ENCODE measurements at places on chromosomes 2 and 18. TPM values are rescaled to one million over a fixed set of nuclear protein-coding genes. Genes with fewer than 3 reads are reported as not detected.

Gene TPO
- total RNA-seq, result 0.06 TPM

Gene IL37
- total RNA-seq, result 0.28 TPM

Gene RGPD3
- 0.50 TPM for total RNA-seq

Gene MARCHF4
- 4.0 TPM for total RNA-seq

DNA sequence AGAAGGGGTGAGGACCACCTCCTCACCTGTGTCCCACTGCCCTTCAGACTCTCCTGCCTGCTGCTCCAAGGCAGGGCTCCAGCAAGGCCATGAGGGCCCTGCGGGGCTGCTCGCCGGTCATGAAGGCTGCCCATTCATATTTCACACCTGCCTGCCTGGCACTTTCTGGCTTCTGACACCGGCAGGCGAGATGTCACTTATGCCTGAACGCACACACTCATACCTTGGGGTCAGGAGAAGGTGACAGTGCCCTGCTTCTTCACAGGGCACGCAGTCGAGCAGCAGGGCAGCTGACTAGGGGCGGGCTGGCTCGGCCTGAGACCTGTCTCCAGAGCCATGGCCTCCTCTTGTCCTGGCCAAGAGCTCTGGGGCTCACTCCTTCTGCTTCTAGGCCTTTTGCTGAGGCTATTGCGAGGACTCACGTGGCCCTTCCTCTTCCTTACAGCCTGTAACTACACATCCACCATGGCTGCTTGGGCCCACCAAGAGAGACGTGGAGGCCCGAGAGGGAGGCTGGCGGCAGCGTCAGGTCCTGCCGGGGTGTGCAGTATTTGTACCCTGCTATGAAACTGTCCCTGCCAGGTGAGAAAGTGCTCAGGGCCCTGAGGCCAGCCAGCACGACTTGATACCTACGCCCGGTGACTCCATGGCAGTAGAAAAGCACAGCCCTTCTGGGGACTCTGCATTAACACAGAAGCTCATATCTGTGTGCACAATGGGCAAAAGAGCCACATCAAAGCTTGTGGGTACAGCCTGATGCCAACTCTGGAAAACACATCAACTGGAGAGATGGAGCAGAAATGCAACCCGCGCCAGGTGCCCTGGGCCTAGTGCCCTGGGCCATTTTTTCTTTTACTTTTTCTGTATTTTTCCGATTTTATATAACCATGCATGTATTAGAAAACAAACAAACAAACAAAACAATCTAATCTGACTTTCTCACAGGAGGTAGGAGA, 30.6 kb downstream of the HS6ST1 start:
- H3K27ac ChIP-seq, result no peak overlapping the region
- no peak overlapping the region for H3K4me3 ChIP-seq

GRCh38 chr2:170842785-170843184, 26.1 kb downstream of the GAD1 start:
- no peak for DNase-seq
- no peaks in the 10 kb centered on the region for H3K27me3 ChIP-seq
- no peak overlapping the region for H3K27ac ChIP-seq
- no peaks in the 10 kb centered on the region for H3K36me3 ChIP-seq

GRCh38 chr18:183769-184168, 25.4 kb downstream of the USP14 start:
- no peaks in the 10 kb centered on the region for H3K4me1 ChIP-seq
- no peak overlapping the region for H3K4me3 ChIP-seq
- DNase-seq, result no peak
- H3K36me3 ChIP-seq, result peaks cover 13% of the 10 kb centered on the region
- H3K27ac ChIP-seq, result no peak overlapping the region

GRCh38 chr2:102138331-102138730, 4.2 kb upstream of the IL1R1 start:
- H3K36me3 ChIP-seq, result no peaks in the 10 kb centered on the region
- no peak for DNase-seq
- no peak overlapping the region for H3K4me3 ChIP-seq
- H3K4me1 ChIP-seq, result peaks cover 8% of the 10 kb centered on the region
- peaks cover 12% of the 10 kb centered on the region for H3K27me3 ChIP-seq
- no peak overlapping the region for H3K27ac ChIP-seq

DNA sequence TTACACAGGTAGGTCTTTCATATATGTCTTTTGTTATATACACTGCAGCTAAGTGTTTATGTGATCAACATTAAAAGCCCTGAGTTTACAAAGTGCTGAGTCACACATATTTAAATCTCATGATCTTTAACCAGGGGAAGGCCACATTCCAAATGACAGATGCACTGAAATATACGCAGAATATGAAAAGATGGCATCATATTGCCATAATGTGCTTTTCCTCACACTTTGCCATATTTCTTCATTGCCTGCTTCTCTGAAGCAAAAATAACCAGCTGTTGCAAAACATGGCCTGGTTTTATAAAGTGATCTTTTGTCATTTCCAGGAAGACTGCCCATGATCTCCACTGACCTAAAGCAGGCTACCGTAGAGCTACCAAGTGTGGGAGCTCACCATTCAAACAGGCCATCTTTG, 93.5 kb upstream of the MAPRE2 start:
- no peak overlapping the region for H3K4me3 ChIP-seq
- no peaks in the 10 kb centered on the region for H3K36me3 ChIP-seq
- DNase-seq, result peak; percentile 21

GRCh38 chr2:223041527-223042109, 10.4 kb upstream of the KCNE4 start:
- no peaks in the 10 kb centered on the region for H3K27me3 ChIP-seq
- no peaks in the 10 kb centered on the region for H3K4me1 ChIP-seq
- H3K27ac ChIP-seq, result no peak overlapping the region
- H3K4me3 ChIP-seq, result no peak overlapping the region
- no peak for DNase-seq

DNA sequence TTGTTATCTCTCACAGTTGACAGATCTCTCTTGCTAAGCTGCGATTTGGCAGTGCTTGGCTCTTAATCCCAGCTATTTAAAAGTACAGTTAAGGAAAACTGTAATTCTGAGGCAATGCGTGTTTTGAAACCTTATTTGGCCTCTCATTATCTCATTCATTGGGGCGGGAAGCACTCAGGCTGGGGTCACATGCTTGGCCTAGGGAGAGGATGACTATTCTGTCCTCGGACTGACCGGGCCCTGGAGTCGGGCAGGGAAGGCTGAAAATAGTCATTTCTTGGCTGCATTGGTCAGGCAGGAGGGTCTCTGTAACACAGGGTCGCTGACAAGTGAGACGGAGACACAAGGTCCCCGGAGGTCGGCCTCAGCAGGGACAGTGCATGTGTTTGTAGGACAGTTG, 20.2 kb upstream of the EMILIN2 start:
- H3K4me3 ChIP-seq, result no peak overlapping the region
- no peak overlapping the region for H3K27ac ChIP-seq
- H3K27me3 ChIP-seq, result no peaks in the 10 kb centered on the region

GRCh38 chr2:18096836-18097405, 218.5 kb downstream of the KCNS3 start:
- no peaks in the 10 kb centered on the region for H3K4me1 ChIP-seq
- H3K4me3 ChIP-seq, result no peak overlapping the region
- H3K27ac ChIP-seq, result no peak overlapping the region
- DNase-seq, result no peak
- H3K36me3 ChIP-seq, result no peaks in the 10 kb centered on the region
- no peaks in the 10 kb centered on the region for H3K27me3 ChIP-seq

DNA sequence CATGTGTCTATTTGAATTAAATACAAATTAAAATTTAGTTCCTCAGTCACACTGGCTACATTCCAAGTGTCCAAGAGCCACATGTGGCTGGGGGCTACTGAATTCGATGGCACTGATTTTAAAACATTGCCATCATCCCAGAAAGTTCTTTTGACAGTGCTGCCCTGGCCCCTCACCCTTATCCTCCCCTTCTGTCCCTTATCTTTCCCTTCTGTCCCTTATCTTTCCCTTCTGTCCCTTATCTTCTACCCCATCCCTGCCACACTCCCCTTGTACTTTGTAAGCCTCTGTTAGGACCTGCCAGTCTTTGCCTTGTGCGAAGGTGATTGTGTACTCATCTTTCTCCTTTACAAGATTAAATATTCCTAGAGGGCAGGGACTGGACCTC, 85.2 kb downstream of the DNMT3A start:
- H3K4me1 ChIP-seq, result peaks cover 49% of the 10 kb centered on the region
- H3K36me3 ChIP-seq, result peaks cover 43% of the 10 kb centered on the region
- H3K27ac ChIP-seq, result peak overlapping the region; percentile 55
- no peak overlapping the region for H3K4me3 ChIP-seq

- no peaks in the 10 kb centered on the region for H3K27me3 ChIP-seq
- peaks cover 10% of the 10 kb centered on the region for H3K36me3 ChIP-seq
- DNase-seq, result no peak
- no peak overlapping the region for H3K4me3 ChIP-seq
Observed at GRCh38 chr2:8819194-8819593, 18.2 kb downstream of the KIDINS220 start.

DNA sequence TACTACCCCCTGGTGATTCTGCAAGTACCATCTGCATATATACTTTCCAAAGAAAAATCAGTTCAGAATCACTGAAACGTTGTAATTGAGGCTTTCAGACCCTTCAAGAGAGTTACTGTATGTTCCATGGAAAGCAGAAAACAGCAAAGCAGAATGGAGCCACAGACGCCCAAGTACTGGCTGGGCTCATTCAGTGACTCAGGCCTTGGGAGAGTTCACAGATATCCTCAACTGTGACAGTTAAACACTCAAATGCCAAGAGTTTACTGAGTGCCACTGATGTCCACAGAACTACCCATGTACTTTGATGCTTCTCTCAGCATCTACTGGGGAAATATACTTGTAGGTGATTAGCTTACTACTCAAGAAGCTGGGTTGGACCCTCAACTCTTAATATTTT, 303.4 kb downstream of the TCF4 start:
- H3K4me3 ChIP-seq, result no peak overlapping the region
- H3K27ac ChIP-seq, result no peak overlapping the region
- no peaks in the 10 kb centered on the region for H3K36me3 ChIP-seq
- H3K4me1 ChIP-seq, result peaks cover 4% of the 10 kb centered on the region
- DNase-seq, result no peak
- H3K27me3 ChIP-seq, result no peaks in the 10 kb centered on the region

- DNase-seq, result no peak
- no peaks in the 10 kb centered on the region for H3K36me3 ChIP-seq
- no peak overlapping the region for H3K4me3 ChIP-seq
- no peaks in the 10 kb centered on the region for H3K27me3 ChIP-seq
- no peaks in the 10 kb centered on the region for H3K4me1 ChIP-seq
Observed at GRCh38 chr18:11962597-11962996, 18.7 kb upstream of the IMPA2 start.

DNA sequence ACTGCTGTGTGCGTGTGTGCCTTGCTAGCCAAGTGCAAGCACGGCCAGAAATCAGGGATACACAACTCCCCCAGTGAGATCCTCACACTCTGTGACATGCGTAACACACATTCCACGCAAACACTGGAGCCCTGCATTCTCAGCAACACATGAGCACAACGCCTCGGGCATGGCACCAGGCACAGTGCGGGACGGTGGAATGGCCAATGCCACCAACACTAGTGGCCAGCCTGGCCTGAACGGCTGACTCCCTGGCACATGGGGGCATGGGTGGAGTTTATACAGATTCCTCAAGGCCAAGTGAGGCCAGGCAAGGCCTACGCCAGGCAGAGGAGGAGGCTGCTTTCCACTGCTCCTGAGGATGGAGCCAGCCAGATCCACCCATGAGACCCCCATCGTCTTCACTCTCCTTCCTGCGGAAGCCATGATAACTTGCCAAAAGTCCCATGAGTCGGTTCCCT, 56.2 kb downstream of the ANKMY1 start:
- no peak for DNase-seq
- H3K4me1 ChIP-seq, result no peaks in the 10 kb centered on the region
- H3K36me3 ChIP-seq, result peaks cover 48% of the 10 kb centered on the region
- H3K27ac ChIP-seq, result no peak overlapping the region

- no peak overlapping the region for H3K4me3 ChIP-seq
- H3K27me3 ChIP-seq, result no peaks in the 10 kb centered on the region
- no peaks in the 10 kb centered on the region for H3K4me1 ChIP-seq
- no peak for DNase-seq
Observed at GRCh38 chr2:24477229-24477628, 13.8 kb upstream of the NCOA1 start.

GRCh38 chr2:151927501-151928221, 99.4 kb upstream of the ARL5A start:
- no peak overlapping the region for H3K27ac ChIP-seq
- no peak overlapping the region for H3K4me3 ChIP-seq
- no peaks in the 10 kb centered on the region for H3K36me3 ChIP-seq
- DNase-seq, result no peak

GRCh38 chr2:212538305-212539071, at the start of gene ERBB4:
TSS of gene ERBB4 (minus strand) at chr2:212538802. CDS start at chr2:212538530, 272 bp downstream.
- H3K27ac ChIP-seq, result peak within 1 kb of the TSS; percentile 91
- H3K27me3 ChIP-seq, result no peaks in the 10 kb centered on the region
- peak within 1 kb of the TSS; percentile 87 for H3K4me3 ChIP-seq
- DNase-seq, result peak; percentile 64

GRCh38 chr2:173599821-173600359, 245.2 kb downstream of the CDCA7 start:
- no peak for DNase-seq
- H3K4me3 ChIP-seq, result no peak overlapping the region
- no peaks in the 10 kb centered on the region for H3K4me1 ChIP-seq
- no peak overlapping the region for H3K27ac ChIP-seq
- no peaks in the 10 kb centered on the region for H3K27me3 ChIP-seq
- H3K36me3 ChIP-seq, result no peaks in the 10 kb centered on the region

Data from spinal cord (tissue), 10 donors.